T-helper 2 cell (primary cell): ENCODE measurements at places on chromosomes 11 and 22.
A peak's percentile ranks its signal among the peaks of the same experiment; 100 is the strongest.

GRCh38 chr22:49779211-49779610, 48.5 kb downstream of the BRD1 start:
- no peak for DNase-seq

GRCh38 chr11:117210620-117211019, 11.4 kb downstream of the TAGLN start:
- no peak for DNase-seq

- DNase-seq, result no peak
These were observed 37.1 kb upstream of the AKIP1 start for GRCh38 chr11:8873741-8874405.

GRCh38 chr11:26741036-26741435, 19.2 kb upstream of the SLC5A12 start:
- DNase-seq, result no peak

- no peak for DNase-seq
These were observed 136.9 kb upstream of the ZC3H12C start for GRCh38 chr11:109956124-109956793.

- DNase-seq, result no peak
These were observed 554 bp upstream of the NECTIN1 start for GRCh38 chr11:119729581-119729927.

DNA sequence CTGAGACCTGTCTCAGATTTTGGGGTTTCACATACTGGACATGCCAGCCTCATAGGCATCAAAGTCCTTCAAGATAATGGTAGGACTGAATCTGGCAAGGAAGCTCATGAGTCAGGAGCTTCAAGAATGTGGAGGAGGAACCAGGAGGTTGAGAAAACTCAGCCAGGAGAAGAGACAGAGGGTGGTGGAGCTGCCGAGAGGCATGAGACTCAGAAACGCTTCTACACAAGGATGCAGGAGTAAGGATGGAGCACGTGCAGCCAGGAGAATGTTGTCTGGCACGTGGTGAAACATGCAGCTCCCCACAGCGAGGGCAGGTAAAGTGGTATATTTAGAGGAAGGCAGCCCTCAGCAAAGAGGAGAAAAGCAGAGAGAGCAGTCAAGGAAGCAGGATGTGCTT, 148.7 kb upstream of the ISX start:
- DNase-seq, result no peak

GRCh38 chr11:104090767-104091166, 54.3 kb downstream of the DDI1 start:
- DNase-seq, result no peak

DNA sequence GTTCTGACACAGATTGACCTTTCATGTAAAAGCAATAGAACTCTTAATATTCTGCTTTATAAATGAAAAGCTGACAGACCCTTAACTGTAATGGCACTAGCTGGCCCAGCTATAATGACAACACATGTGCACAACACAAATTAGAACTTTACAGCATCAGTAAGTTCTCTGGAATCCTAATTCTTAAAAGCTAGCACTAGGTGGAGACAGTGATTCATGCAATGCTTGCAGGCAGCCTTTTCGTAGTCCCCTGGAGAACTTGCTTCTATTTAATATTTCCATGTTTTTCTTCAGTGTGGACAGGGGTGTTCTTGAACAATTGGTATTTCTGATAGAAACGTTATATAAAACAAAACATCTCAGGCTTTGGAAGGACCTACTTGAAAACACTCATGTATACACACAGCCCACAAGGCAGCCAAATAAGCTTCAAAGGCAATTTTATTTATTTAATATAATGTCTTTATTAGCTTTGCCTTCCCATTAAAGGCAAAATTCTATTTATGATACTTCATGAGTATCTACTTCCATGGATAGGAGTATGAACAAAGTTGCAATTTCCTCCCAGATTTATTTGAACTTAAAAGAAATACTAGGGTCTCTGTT, 374.3 kb upstream of the MPPED2 start:
- no peak for DNase-seq

DNA sequence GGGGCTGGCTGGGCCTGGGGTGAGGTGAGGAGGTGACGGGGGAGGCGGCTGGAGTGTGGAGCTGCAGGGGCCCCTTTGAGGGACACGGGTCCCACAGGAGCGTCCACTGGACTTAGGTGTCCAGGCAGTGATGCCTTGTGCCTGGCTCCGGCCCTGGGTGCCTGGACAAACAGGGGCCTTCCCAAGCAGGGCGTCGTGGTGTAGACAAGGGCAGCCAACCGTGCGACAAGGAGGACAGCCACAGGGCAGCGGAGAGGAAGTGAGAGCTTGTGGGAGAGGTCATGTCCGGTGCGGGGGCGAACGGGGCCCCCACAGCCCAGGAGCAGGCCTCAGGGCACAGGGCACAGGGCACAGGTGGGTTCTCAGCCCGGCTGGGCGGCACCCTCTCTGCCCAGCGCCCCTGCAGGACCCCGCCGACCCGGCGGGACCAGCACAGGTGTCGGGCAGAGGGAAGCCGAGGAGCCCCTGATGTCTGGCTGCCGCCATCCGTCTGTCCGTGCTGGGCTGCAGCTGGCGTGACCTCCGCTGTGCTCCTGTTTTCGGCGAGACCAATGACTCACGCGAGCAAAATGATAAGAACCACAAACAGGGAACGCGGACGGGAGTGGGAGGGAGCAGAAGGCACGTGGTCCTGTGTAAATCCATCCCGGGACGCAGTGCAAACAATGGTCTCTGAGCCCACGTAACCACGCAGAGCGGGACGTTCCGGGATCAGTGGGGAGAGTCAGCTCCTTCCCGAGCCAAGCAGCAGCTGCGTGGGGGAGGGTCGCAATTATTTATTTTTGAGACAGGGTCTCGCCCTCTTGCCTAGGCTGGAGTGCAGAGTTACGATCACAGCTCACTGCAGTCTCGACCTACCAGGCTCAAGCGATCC, 49.1 kb upstream of the A4GALT start:
- DNase-seq, result no peak

DNA sequence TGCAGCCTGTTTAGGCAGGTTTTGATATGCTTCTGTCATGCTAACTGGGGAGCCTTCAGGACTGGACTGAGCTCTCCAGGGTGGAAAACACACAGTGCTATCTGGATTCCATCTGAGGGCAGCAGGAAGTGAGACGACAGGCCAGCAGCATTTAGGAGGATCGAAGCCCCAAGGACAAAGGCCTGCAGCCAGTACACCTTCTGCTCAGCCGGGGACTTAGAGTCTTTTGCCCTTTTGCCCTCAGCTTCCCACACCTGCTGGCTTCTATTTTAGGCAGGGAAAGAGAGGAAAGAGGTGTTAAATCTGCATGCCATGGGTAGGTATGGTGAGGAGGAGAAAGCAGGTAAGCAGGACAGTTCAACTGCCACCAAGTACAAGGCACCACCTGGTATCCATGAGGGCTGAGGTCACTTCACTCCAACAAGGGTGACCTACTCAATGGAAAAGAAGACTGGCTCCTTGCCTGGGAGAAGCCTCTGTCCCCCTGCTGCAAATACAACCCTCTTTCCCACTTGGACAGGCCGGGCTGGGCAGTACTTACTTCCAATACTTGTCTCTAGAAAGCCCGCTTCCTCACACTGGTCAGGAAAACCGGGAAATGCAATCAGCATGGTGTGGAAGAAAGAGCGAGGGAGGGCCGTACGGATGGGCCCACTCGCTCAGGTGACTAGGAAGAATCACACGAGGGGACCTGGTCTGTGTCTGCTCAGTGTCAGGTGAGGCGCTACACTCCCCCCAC, 12.3 kb downstream of the LARGE2 start:
- DNase-seq, result no peak

DNA sequence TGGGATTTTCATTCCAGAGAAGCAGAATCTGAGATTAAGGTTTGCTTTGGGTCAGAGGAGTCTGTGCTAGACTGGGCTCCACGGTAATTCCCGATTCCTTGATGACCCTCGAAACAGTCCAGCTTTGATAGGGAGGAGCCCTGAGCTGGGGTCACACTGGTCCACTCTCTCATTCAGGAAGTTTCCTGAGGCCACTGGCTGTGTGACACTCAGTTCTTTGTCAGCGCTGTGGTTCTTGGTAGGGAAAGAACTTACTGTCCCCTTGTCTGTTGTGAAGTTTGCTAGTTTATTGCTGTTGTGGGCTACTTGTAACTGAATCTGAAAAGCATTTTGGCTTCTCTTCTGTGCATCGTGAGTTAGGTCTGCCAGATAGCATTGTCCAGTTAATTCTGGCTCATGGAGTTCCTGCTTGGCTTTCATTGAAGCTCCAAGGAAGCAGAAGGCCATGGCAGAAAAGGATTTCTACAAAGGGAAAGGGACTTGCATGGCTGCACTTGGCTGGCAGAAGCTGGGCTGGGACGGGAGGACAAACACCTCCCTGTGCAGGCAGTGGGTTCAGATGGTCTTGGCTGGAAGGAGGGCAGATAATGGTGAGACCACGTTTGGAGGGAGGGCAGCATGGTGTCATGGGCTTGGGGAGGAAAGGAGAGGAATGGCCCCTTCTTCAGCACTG, 23.3 kb downstream of the BCR start:
- no peak for DNase-seq

DNA sequence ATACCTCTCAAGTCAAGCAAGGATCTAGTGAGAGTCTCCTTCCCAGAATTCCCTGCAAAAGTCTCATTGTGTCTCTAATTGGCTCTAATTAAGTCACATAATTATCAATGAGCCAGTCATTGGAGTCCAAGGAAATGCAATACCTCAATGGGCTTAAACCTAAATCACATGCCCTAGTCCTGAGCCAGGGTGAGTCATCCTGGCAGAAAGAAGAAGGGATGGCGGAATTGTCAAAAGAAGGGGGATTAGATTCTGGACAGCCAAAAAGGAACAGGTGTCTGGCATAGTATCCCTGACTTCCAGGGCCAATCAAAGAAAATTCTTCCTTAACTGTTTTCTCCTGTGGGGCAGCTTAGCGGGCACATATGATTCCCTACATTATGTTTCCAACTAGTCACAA, 25.1 kb upstream of the LDLRAD3 start:
- no peak for DNase-seq

DNA sequence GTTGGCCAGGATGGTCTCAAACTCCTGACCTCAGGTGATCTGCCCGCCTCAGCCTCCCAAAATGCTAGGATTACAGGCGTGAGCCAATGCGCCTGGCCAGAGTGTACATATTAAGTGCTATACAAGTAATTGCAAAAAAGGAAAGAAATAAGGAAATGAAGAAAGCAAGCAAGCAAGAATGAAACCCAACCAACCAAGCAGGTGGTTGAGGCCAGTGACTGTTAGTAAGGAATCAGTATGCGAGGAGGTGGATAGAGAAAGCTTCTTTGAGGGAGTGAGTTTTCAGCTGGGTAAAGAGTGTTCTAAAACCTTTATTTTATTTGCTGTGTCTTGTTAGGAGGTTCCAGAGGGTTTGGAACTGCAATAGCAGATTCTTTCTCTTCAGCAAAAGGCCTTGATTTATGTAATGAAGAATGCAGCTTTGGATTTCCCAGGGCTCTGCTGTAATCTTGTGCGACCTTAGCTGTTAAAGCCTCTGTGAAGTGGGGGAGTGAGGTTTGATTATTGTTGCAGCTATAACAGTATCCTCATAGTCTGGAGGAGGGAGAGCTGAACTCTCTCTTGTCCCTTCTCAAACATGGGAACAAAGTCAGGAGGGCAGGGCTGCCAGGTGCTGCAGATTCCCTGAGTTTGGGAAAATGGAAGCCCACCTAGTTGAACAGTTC, 5.7 kb downstream of the AMPD3 start:
- no peak for DNase-seq

- DNase-seq, result no peak
These were observed 21.5 kb upstream of the MSANTD4 start for GRCh38 chr11:106043540-106043939.

GRCh38 chr11:95948637-95949036, 24.7 kb upstream of the MTMR2 start:
- DNase-seq, result no peak

GRCh38 chr11:73461964-73462363, 85.8 kb downstream of the RELT start:
- DNase-seq, result no peak

GRCh38 chr22:35197071-35197470, 60.2 kb upstream of the HMGXB4 start:
- no peak for DNase-seq

DNA sequence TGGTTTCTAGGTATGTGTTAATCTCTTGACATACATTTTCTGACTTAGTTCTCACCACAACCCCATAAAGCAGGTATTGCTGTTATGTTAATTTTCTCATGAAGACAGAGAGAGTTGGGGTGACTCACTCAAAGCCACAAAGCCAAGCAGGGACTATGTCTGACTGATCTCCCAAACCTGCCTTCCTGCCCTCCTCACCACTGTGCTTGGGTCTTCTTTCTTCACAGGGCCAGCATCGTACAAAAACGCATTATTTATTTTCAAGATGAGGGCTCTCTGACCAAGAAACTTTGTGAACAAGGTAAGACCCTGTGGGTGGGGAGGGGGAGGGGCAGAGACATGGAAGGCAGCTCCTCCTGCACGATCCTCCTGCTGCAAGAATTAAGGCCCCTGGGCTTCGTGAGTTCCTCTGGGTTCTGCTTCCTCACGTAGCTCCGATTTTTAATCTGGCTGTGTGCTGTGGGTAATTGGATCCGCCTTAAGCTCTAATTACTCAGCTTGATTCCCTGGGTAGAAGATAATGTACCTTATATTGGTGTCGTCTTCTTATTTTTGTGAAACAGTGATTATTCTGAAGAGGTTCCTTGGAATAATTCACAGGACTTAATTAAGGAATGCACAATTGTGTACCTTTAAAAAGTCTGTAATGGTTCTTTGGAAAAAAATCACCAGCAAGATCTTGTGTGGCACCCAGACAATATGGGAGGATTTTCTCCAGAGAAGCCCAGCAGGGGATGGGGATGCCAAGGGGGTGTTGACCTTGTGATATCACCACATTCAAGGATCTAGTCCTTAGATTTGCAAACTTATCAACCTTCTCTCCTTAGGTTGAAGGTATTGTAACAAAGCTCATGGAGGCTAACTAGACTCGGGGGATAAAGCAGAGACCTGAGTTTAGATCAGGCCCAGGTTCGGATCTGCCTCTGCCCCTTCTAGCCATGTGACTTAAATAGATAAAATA, 112.9 kb downstream of the SPON1 start:
- peak; percentile 84 for DNase-seq

GRCh38 chr11:13899603-13900002, 62.9 kb upstream of the SPON1 start:
- no peak for DNase-seq

GRCh38 chr11:105045676-105046296, 651 bp upstream of the CARD16 start:
- no peak for DNase-seq

GRCh38 chr11:70737816-70738630, 339.7 kb downstream of the CTTN start:
- DNase-seq, result no peak

GRCh38 chr22:37535159-37535558, 15.9 kb upstream of the CARD10 start:
- DNase-seq, result no peak

- no peak for DNase-seq
These were observed 214.7 kb upstream of the SYN3 start for GRCh38 chr22:33272871-33273270.

GRCh38 chr11:104995001-104995408, 26.6 kb upstream of the CASP4 start:
- DNase-seq, result no peak

GRCh38 chr22:43270949-43271348, 72.2 kb downstream of the SCUBE1 start:
- DNase-seq, result no peak
